GM12878 (cell line): ENCODE measurements at places on chromosomes 11 and 22.

GRCh38 chr11:113876798-113877669 is 1.7 kb upstream of the USP28 start:
- no peaks in the 10 kb centered on the region for H3K27me3 ChIP-seq
- peak overlapping the region; percentile 68; the same call in 1 of the 2 replicates for H3K4me3 ChIP-seq
- no peaks in the 10 kb centered on the region for H3K36me3 ChIP-seq
- no peak overlapping the region for H3K27ac ChIP-seq

GRCh38 chr11:60206616-60207015 is 23.7 kb upstream of the MS4A6A start:
- peaks cover 8% of the 10 kb centered on the region for H3K4me1 ChIP-seq
- no peak overlapping the region for H3K27ac ChIP-seq
- no peak for DNase-seq
- H3K36me3 ChIP-seq, result no peaks in the 10 kb centered on the region
- no peaks in the 10 kb centered on the region for H3K27me3 ChIP-seq

DNA sequence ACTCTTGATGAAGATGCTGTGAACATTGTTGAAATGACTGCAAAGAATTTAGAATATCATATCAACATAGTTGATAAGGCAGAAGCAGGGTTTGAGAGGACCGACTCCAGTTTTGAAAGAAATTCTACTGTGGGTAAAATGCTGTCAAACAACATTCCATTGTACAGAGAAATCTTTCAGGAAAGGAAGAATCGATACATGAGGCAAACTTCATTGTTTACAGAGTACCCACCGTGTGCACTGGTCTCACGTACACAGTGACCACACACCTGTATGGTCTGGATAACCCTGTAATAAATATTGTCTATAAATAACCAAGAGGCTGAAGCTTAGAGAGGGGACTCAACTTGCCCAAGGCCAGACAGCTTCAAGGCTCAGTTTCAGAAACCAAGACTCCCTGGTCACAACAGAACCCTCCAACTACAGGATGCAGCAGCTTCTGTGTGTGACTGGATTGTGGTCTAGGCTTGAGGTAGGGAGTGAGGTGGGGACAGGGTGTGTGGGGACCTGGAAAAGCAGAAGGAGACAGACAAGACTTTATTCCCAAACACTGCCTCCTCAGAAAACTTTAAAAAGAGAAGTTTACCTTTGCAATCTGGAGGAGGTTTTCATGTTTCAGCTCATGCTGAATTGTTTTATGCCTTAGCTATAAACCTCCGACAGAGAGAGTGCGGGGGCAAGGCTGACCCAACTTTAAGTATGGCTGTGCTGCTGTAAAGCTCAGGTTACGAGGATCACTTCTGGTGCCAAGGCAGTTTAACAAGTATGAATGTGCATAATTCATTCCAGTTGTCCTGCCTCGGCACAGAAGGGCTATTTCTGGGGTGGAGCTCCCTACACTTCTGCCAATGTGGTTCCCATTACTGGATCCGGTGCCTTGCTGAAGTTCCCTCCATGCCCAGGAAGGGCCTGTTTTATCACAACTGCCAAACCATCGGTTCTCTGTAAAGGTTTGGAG is 372.6 kb upstream of the NARS2 start:
- no peak overlapping the region for H3K4me3 ChIP-seq
- no peaks in the 10 kb centered on the region for H3K4me1 ChIP-seq
- H3K36me3 ChIP-seq, result no peaks in the 10 kb centered on the region
- H3K27ac ChIP-seq, result no peak overlapping the region

DNA sequence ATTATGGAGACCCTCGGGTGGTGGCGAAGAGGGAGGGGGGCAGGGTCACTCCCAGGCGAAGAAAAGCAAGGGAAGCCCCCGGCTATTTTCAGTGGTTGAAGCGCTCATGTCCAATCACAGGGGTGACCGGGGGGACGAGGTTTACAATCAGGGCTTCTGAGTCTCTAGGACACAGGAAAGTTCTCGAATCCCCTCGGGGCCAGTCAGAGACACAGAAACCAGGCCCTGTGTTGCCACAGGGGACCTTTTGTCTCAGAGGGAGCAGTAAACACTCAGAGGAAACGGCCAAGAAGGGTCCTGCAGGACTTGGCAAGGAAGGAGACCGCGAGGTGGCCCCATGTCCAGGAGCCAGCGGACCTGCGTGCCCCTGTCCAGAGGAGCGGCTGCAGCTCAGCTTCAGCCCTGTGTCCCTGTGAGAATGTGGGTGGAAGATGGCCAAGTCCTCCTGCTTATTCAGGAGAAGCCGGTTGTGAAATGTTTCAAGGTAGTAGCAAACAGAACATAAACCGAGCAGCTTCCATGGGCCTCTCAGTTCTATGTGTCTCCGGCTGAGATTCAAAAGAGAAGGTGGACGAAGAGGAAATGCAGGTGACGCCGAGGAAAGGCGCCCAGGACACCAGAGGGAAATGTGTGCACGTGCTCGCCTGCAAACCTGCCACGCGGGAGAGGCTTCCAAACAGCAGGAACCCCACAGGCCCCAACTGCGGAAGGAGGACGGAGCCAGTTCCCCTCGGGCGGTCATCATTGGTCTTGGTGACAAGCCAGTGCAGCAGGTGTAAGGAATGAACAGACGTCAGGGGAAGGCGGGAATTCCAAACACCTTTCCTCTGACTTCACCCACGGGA is 357.6 kb downstream of the BRD1 start:
- no peaks in the 10 kb centered on the region for H3K4me1 ChIP-seq
- H3K4me3 ChIP-seq, result no peak overlapping the region
- no peak overlapping the region for H3K27ac ChIP-seq
- no peak for DNase-seq
- no peaks in the 10 kb centered on the region for H3K27me3 ChIP-seq
- H3K36me3 ChIP-seq, result no peaks in the 10 kb centered on the region

DNA sequence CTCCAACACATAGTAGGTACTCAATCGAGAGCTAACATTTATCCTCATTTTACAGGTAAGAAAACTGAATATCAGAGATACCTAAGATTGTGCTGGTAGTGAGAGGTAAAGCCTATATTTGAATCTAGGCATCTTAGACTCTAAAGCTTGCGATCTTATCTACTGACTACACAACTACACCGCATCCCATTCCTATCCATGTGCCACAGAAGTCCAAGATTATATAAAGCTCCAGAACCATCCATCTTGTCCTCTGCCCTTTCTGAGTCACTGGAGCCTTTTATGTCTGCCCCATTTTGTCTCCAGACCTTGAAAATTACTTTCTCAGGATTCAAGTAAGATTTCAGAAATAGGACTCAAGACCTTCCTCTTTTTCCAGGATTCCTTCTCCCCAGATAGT is 84.4 kb downstream of the OR5AK2 start:
- no peaks in the 10 kb centered on the region for H3K4me1 ChIP-seq
- no peaks in the 10 kb centered on the region for H3K27me3 ChIP-seq
- H3K4me3 ChIP-seq, result no peak overlapping the region
- DNase-seq, result no peak

GRCh38 chr22:46087816-46088277 is 62.5 kb upstream of the PPARA start:
- H3K4me3 ChIP-seq, result no peak overlapping the region
- DNase-seq, result no peak
- no peaks in the 10 kb centered on the region for H3K4me1 ChIP-seq
- H3K27me3 ChIP-seq, result no peaks in the 10 kb centered on the region
- H3K36me3 ChIP-seq, result no peaks in the 10 kb centered on the region

GRCh38 chr22:21845558-21846453 is 21.6 kb downstream of the MAPK1 start:
- no peak overlapping the region for H3K4me3 ChIP-seq
- no peak overlapping the region for H3K27ac ChIP-seq
- DNase-seq, result no peak
- H3K36me3 ChIP-seq, result no peaks in the 10 kb centered on the region

DNA sequence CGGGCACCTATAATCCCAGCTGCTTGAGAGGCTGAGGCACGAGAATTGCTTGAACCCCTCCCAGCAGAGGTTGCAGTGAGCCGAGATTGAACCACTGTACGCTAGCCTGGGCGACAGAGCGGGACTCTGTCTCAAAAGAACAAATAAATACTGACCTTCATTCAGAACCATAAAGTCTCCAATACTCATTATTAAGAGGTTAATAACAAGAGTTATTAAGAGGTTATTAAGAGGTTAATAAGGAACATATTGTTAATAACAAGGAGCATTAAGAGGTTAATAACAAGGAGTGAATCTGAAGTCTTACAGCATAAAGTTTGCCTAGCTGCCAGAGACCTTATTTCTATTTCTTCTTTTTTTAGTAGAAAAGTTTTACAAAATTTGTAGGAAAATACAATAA is 7.6 kb downstream of the CELF1 start:
- no peaks in the 10 kb centered on the region for H3K27me3 ChIP-seq
- peaks cover 4% of the 10 kb centered on the region for H3K4me1 ChIP-seq
- H3K27ac ChIP-seq, result no peak overlapping the region
- DNase-seq, result no peak

GRCh38 chr11:63567044-63567840 is 4.1 kb upstream of the PLAAT2 start:
- H3K27me3 ChIP-seq, result no peaks in the 10 kb centered on the region
- peak; percentile 95 for DNase-seq
- peak overlapping the region; percentile 72 for H3K27ac ChIP-seq
- H3K36me3 ChIP-seq, result no peaks in the 10 kb centered on the region
- peak overlapping the region; percentile 28; the same call in 1 of the 2 replicates for H3K4me3 ChIP-seq

DNA sequence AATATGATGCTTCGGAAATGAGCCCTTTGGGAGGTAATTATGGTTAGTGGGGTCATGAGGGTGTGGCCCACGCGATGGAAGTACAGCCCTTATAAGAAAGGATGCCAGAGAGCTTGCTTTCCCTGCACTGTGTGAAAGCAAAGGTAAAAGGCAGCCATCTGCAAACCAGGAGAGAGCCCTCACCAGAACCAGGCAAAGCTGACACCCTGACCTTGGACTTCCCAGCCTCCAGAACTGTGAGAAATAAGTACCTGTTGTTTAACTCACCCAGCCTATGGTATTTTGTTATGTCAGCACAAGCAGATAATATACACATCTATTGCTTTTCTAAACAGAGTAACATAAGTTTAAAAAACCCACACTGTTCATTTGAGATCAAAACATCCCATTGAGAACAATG is 50.7 kb downstream of the SYN3 start:
- DNase-seq, result no peak
- H3K27ac ChIP-seq, result no peak overlapping the region
- H3K27me3 ChIP-seq, result no peaks in the 10 kb centered on the region; the same call in 1 of the 2 replicates
- no peak overlapping the region for H3K4me3 ChIP-seq

- H3K36me3 ChIP-seq, result no peaks in the 10 kb centered on the region
- no peak overlapping the region for H3K4me3 ChIP-seq
- H3K4me1 ChIP-seq, result peaks cover 8% of the 10 kb centered on the region; the same call in 1 of the 2 replicates
- H3K27me3 ChIP-seq, result no peaks in the 10 kb centered on the region
- no peak overlapping the region for H3K27ac ChIP-seq
- no peak for DNase-seq
These were observed 197.0 kb downstream of the PGR start for GRCh38 chr11:100932474-100933100.

- H3K27me3 ChIP-seq, result no peaks in the 10 kb centered on the region
- H3K4me1 ChIP-seq, result no peaks in the 10 kb centered on the region
- H3K4me3 ChIP-seq, result no peak overlapping the region
- H3K27ac ChIP-seq, result no peak overlapping the region
- H3K36me3 ChIP-seq, result no peaks in the 10 kb centered on the region
These were observed 579.7 kb upstream of the CCDC90B start for GRCh38 chr11:83865636-83866461.

GRCh38 chr11:112477581-112478317 is 217.1 kb upstream of the PLET1 start:
- H3K27me3 ChIP-seq, result no peaks in the 10 kb centered on the region; the same call in 1 of the 2 replicates
- no peaks in the 10 kb centered on the region for H3K36me3 ChIP-seq
- no peak for DNase-seq
- H3K4me3 ChIP-seq, result no peak overlapping the region

DNA sequence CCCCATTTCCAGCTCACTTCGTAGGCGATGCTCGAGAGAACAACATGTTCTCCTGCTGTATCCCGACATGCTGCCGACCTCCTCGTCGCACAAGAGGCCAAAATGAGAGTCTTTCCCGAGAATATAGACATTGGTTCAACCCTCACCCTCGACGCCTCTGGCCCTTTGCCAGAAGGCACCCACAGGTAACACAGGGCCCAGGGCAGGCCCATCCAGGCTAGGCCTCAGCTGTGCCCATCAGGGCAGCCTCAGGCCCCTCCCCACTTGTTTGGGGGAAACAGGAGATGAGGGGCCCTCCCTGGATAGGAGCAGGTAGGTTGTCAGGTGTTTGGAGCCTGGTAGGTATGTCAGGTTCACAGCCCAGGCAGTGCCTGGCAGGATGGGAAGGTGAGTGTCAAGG is 2.7 kb upstream of the RGL4 start:
- no peak overlapping the region for H3K4me3 ChIP-seq
- H3K4me1 ChIP-seq, result no peaks in the 10 kb centered on the region
- H3K27me3 ChIP-seq, result no peaks in the 10 kb centered on the region
- no peak for DNase-seq
- H3K27ac ChIP-seq, result no peak overlapping the region
- H3K36me3 ChIP-seq, result peaks cover 2% of the 10 kb centered on the region; the same call in 1 of the 2 replicates

- DNase-seq, result no peak
- no peaks in the 10 kb centered on the region for H3K36me3 ChIP-seq
- no peak overlapping the region for H3K4me3 ChIP-seq
- no peaks in the 10 kb centered on the region for H3K4me1 ChIP-seq
These were observed 42.6 kb upstream of the IGSF9B start for GRCh38 chr11:133999355-133999754.

DNA sequence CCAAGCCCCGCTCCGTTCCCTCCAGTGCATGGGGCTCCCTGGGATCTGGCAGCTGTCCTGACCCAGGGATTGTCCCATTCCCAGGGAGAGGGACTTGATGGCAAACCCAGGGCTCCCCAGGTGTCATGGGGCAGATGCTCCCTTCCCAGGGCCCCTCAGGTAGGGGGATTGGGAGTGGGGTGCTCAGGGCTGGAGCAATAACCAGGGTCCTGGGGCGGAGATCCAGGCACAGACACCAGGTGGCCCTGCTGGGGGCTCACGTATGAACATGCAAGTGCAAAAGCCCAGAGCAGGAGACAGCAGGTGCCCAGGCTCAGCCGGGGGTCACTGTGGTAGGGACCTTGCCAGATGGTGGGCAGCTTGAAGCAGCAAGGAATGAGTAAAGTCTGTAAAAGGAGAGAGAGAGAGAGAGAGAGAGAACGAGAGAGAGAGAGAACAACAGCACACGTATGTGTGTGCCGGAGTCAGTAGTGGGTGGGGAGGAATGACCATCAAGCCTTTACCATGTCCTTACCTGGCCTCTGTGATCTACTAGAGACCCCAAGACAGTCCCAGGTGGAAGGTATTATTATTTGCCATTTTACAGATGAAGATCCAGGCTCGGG is 19.3 kb upstream of the MPPED1 start:
- no peak overlapping the region for H3K27ac ChIP-seq
- no peaks in the 10 kb centered on the region for H3K27me3 ChIP-seq
- no peaks in the 10 kb centered on the region for H3K4me1 ChIP-seq
- no peaks in the 10 kb centered on the region for H3K36me3 ChIP-seq
- no peak for DNase-seq
- H3K4me3 ChIP-seq, result no peak overlapping the region

GRCh38 chr11:40513281-40513680 is 946.2 kb downstream of the LRRC4C start:
- no peaks in the 10 kb centered on the region for H3K36me3 ChIP-seq
- no peak overlapping the region for H3K4me3 ChIP-seq
- DNase-seq, result no peak
- H3K4me1 ChIP-seq, result no peaks in the 10 kb centered on the region
